ENCODE measurements at places on chromosomes 2 and 18.

DNA sequence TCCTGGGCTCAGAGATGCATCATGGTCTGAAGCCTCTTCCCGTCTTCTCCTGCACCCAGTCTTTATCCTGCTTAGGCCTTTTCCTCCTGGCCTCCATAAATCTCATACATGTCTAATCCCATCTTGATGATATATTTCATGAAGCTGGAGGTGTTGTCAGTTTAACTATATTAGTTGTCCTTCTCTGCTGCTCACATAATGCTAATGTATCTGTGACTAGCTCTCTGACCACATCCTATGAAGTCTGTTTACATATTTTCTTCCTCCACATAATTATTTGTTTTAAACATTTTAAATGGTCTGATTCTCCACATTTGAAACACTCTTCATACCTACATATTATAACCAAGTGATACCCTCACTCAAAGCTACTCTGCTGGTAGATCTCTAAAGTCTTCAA, 315.2 kb upstream of the RND3 start:
- DNase-seq: no peak

- DNase-seq: no peak
These were observed 12.2 kb upstream of the CD28 start for GRCh38 chr2:203694191-203694590.

GRCh38 chr2:6657136-6657535, 208.6 kb downstream of the CMPK2 start:
- no peak for DNase-seq

DNA sequence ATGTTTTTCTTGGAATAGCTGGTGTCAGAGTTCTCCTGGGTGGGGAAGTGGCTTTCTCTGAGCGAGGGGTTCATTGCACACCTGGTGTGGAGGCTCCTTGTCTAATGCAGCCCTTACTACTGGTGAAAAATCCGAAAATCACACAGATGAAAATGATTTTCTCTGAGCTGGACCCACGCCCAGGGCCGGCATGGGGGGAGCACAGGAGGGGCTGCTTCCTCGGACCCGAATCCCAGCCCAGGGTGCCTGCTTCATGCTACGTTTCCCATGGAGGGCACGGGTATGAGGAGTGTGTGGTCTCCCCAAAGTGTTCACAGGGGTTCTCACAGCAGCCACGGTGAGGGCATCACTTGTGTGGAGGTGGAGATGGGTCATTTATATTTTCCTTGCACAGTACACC, 288.0 kb upstream of the HDAC4 start:
- DNase-seq: no peak
